ENCODE measurements at places on chromosomes 6 and 20. TPM values are rescaled to one million over a fixed set of nuclear protein-coding genes. Genes with fewer than 3 reads are reported as not detected.

Gene SMLR1
- total RNA-seq = not detected

Gene NAPB
- total RNA-seq = 6.1 TPM

Gene RFX6
- not detected for total RNA-seq

Gene MAPK13
- 1.6 TPM for total RNA-seq

Gene TNXB
- total RNA-seq = 59.9 TPM

Gene AVP
- not detected for total RNA-seq

GRCh38 chr6:7823552-7823951, 87.0 kb downstream of the TXNDC5 start:
- no peak for DNase-seq

GRCh38 chr20:48562586-48563116, 265.1 kb downstream of the PREX1 start:
- no peak for DNase-seq

DNA sequence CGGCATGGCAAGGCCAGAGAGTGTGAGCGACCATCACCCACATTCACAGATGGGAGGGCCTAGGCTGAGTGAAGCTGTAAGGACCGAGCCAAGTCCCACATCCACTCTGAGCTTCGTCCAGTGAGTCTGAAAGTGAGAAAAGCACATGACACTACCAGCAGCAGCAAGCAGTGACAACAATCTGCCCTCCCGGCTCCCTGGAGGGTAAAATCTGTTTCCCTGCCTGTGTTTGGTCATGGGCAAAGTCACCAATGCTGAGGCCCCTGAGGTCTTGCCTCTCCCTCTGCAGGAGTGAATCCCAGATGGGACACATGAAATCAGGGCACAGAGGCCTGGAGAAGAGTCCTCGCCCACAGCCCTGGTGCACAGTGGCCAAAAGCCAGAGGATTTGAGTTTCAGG, 6.4 kb upstream of the CST7 start:
- no peak for DNase-seq

- DNase-seq = no peak
Measured at GRCh38 chr6:26187981-26188635, 100.9 kb downstream of the HFE start.

DNA sequence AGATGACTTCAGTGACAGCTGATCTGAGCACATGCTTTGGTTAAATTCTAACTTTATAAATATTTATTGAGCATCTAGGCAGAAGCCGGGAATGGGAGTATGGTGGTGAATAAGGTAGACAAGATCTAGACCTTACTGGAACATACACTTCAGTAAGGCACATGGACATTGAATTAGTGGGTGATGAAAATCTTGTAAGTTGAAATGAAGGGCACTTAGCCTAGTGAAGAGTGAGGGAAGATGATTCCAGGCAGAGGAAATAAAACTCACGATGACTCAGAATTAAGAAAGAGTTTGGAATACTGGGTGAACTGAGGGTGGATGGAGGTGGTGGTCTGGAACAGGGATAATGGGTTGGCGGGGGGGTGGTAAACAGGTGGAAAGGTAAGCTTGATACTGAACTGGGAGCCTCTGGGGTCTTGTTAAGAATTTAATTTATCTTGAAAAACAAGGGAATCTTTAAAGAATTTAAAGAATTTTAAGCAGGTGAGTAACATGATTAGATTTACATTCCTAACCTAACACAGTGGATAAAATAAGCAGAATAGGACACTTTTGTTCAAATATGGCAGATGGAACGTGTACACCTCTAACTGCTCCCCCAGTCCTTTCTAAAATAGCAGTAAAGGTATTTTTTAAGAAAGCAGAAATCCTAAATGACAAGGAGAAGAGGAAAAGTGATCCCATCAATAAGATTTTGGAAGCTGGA, 75.2 kb upstream of the ARHGAP18 start:
- DNase-seq = no peak

GRCh38 chr20:61316346-61316745, 64.3 kb downstream of the CDH4 start:
- no peak for DNase-seq

- no peak for DNase-seq
Measured at GRCh38 chr6:43096451-43097097, 20.5 kb downstream of the PTK7 start.

DNA sequence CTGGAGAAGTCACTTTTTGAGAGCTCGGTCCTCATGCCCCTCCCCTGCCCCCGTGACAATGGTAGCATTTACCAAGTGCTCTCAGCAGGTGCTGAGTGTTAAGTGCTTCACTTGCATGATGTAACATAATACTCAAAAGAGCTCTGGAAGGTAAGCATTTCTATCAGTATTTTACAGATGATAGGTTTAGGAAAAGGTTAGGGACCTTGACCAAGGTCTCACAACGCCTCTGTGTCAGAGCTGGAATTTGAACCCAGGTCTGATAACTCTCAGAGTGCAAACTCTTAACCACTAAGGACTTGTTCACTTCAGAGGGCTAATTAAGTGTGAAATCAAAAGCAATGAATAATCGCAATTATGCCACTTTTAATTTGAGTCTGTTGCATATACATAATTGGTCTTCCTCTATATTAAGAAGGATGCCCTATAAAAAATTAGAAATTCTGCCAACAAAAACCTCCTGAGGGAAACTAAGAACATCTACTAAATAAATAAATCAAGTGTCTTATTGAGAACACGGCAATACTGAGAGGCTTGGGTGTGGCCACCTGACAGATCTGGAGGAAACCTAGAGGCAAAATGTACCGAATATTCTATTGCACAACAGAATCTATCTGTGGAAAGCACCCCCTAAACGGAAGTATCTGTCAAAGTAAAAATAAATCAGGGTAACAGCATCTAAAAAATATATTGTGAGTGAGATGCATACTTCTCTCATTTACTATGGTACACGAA, 109.8 kb downstream of the BACH2 start:
- no peak for DNase-seq

DNA sequence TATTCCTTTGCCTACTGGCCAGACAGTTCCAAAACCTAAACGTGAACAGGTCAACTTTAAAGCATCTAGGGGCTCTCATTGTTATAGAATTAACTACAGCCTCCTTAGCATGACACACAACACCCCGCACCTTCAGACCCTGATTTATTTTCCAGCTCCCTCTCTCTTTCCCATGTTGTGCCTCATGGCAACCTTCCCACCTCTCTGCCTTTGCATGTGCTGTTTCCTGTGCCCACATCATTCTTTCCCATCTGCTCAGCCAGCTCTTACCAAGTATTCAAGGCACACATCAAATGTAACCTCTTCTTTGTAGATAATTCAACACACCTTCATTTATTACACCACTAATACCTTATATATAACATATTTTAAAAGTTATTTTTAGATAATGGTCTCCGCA, 291.0 kb downstream of the COL12A1 start:
- no peak for DNase-seq

DNA sequence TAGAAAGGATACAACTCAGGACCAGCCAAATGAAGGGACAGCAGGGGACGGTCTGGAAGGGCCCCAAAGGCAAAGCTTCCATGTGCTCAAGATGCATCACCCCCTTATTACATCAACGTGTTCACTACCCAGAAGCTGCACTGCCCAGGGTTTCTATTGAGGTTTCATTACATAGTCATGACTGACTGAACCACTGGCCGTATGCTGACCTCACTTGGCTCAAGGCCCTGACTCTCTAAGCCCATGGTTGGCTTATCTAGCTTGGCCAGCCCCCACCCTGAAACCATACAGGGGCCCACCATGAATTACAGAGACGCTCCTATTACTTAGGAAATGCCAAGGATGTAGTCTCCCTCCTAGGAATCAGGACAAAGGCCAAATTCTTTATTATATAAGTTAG, 179.4 kb downstream of the FOXC1 start:
- no peak for DNase-seq

- no peak for DNase-seq
Measured at GRCh38 chr6:6971369-6971768, 136.4 kb upstream of the RREB1 start.

DNA sequence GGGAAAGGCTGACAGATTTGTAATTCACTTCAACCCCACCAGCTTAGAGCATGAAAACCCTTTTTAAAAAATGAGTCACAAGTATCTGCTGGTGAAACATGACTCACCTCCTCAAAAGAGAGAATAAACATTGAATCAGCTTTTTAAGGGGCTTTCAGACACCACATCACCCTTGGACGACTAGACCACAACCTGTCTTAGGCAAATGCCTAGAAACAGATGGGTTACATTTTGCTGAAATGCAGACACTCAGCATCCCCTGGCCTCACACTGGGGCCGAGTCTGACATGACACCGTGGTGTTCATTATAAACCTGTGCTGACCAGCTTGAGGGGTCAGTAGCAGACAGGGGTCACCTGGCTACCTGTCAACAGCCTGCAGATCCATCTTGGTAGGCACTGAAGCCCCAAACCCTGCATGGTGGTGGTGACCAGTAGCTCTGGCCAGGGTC, 175.3 kb upstream of the CST7 start:
- DNase-seq = no peak

DNA sequence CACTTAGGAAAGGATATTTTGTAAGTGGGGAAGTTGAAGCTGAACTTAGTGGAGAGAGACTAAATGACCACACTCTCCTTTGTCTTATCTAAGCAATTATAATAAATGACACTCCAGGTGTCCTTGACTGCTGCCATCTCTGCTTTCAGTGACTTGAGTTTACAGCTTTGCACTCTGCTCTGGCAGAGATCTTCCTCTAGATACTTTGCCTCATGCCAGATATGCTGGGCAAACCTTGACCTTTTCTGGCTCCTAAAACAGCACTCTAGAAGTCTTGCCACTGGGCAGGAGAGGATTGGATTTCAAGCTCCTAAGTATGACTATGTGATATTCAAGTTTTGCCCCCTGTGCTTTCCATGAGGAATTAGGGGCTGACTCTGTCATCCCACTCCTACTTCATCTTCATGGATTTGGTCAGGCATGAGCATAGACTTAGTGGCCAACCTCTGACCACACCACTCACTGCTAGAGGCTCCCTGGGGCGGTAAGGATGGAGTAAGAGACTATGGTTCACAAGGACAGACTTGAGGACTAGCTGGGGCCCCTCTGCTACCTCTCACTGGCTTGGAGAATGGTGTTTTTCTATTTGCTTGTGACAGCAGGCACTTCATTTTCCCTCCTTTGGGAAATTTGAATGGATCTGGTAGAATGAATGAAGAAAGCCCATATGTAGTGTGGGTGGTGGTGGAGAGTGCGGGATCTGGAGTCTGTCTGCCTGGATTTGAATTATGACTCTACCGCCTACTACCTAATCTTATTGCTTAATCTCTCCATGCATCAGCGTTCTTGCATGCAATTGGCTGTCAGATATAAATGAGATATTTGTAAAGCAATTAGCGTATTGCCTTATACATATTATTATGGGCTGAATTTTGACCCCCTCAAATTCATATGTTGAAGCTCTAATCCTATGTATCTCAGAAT, 191.4 kb downstream of the REV3L start:
- DNase-seq = no peak

DNA sequence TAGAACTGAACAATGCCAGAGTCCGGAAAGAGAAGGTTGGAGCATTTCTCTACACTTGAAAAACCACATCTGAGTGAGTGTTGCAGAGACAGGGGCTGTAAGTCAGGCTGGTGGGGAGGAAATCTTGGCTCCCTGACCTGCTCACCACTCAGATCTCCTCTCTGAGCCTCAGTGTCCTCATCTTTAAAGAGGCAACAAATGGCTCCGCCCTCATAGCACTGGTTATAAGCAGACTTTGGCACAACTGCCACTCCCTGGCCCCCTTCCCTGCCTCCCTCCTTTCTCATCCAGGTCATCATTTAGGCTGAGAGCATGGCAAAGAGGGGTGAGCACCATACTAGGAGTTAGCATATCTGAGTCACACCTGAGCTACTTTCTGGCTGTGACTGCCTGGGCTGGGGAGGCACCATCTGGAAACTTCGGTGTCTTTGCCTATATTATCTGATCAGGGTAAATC, 10.6 kb downstream of the SIRPG start:
- DNase-seq = no peak

Data from cardiac septum (tissue), 1 donor.